Upper lobe of left lung (tissue), 6 donors: ENCODE measurements at places on chromosomes 13 and 19. TPM values are rescaled to one million over a fixed set of nuclear protein-coding genes. Genes with fewer than 3 reads are reported as not detected.
A peak's percentile ranks its signal among the peaks of the same experiment; 100 is the strongest.

DNA sequence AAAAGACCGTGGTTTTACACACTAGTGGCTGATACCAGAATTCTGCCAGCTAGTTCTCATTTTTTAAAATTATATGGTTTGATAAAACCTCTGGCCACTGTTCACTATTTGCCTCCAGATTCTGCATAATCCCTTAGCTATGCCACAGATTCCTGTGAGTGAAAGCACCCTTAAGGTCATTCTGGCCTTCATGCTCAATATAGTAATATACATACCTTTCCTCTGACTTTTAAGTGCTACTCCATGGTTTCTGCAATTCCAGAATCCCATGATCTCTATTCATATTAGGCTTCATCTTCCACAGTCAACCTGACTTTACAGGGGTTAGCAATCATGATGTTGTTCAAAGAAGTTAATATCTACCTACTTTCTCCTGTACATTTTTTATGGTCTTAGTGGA is 274.1 kb upstream of the EDNRB start:
- no peaks in the 10 kb centered on the region for H3K36me3 ChIP-seq
- H3K27ac ChIP-seq, result no peak overlapping the region
- H3K27me3 ChIP-seq, result no peaks in the 10 kb centered on the region
- no peaks in the 10 kb centered on the region for H3K4me1 ChIP-seq

GRCh38 chr19:51887522-51888498 is at the start of gene ZNF577:
ZNF577 (minus strand) TSS chr19:51887951; CDS start chr19:51880382, 7,569 bp downstream.
- peaks cover 9% of the 10 kb centered on the region for H3K4me1 ChIP-seq
- peak within 1 kb of the TSS; percentile 87 for H3K27ac ChIP-seq
- peak within 1 kb of the TSS; percentile 2 for H3K4me3 ChIP-seq
- no peaks in the 10 kb centered on the region for H3K27me3 ChIP-seq
- peak; percentile 81 for DNase-seq

DNA sequence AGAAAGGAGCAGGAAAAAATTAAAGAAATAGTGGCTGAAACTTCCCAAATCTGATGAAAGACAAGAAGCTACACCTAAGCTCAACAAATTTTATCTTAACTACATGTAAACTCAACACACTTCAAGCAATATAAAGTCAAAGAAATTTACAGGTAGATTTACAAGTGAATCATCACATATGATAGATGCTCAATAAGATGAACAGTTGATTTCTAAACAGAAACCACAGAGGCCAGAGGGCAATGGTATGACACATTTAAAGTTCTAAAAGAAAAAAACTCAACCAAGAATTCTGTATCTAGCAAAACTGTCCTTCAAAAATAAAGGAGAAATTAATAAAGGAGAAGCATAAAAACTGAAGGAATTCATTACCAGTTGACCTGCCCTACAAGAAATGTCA is 39.3 kb upstream of the ZNF780A start:
- no peaks in the 10 kb centered on the region for H3K4me1 ChIP-seq
- H3K4me3 ChIP-seq, result no peak overlapping the region
- H3K36me3 ChIP-seq, result no peaks in the 10 kb centered on the region
- H3K27ac ChIP-seq, result no peak overlapping the region
- DNase-seq, result no peak
- no peaks in the 10 kb centered on the region for H3K27me3 ChIP-seq

DNA sequence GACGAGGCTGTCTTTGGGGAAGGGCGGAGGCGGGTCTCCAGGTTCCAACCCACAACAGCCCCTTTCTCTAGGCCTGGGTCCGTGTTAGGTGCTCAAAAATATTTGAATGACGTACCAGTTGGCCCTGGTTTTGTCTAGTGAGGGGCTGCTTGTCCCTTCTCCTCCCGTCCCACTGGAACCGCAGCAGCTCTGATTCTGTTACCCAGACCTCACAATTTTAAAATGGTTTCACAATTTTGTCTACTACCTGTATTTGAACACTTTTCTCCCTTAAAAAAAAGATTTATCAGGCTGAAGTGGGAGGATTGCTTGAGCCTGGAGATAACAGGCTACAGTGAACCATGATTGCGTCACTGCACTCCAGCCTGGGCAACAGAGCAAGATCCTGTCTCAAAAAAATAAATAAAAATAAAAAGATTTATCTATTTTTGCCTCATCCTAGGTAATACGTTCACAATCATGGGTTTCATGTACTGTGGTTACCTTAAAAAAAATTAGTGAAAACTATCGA is 1.3 kb upstream of the IRF2BP1 start:
- H3K4me1 ChIP-seq, result peaks cover 35% of the 10 kb centered on the region
- no peaks in the 10 kb centered on the region for H3K27me3 ChIP-seq
- peaks cover 28% of the 10 kb centered on the region for H3K36me3 ChIP-seq
- H3K4me3 ChIP-seq, result peak overlapping the region; percentile 72
- peak overlapping the region; percentile 92 for H3K27ac ChIP-seq

DNA sequence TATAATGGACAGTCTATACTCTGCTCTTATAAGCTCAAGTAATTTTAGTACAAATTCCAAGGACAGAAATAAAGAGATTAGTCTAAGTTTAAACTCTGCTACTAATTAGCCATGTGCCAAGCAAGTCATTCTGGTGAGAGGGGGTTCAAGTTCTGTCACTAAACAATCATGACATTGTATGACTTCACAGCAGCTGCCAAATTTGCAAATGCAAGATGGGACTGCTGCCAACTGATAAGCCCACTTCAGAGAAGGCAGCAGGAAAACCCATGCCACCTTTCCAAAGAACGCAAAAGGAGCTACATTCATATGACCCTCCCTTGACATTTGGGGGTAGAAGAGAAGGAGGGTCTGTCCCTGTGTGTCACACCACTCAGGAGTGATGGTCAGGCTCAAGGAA is 60.7 kb upstream of the RFXAP start:
- H3K36me3 ChIP-seq, result no peaks in the 10 kb centered on the region
- no peaks in the 10 kb centered on the region for H3K4me1 ChIP-seq
- H3K27ac ChIP-seq, result no peak overlapping the region
- DNase-seq, result no peak
- no peaks in the 10 kb centered on the region for H3K27me3 ChIP-seq

DNA sequence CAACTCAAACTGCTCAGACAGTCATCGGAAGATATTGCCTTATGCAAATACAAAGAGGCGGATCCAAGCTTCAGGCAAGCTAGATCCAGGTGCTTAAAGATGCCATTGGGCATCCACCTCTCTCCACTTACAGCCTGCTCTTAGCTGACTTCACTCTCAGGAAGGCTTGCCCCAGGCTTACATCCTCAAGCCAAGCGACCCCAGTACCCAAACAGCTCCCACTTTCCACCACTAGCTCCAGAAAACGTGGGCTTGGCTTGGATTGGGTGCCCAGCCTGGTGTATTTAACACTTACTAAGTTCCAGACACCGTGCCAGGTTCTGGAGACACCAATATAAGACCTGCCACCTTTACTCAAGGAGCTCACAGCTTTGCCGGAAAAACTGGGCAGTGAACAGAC is 142.1 kb upstream of the VSTM2B start:
- no peak for DNase-seq
- H3K27me3 ChIP-seq, result no peaks in the 10 kb centered on the region
- H3K36me3 ChIP-seq, result no peaks in the 10 kb centered on the region
- no peak overlapping the region for H3K4me3 ChIP-seq
- no peak overlapping the region for H3K27ac ChIP-seq

GRCh38 chr13:112376050-112376681 is at the start of gene SPACA7:
SPACA7 (plus strand) TSS chr13:112376355; CDS start chr13:112376386, 31 bp downstream.
- H3K4me1 ChIP-seq, result no peaks in the 10 kb centered on the region
- DNase-seq, result no peak
- H3K27ac ChIP-seq, result no peak within 1 kb of the TSS
- H3K36me3 ChIP-seq, result no peaks in the 10 kb centered on the region
- no peaks in the 10 kb centered on the region for H3K27me3 ChIP-seq

Gene BSPH1
- total RNA-seq, result not detected

Gene CALR3
- total RNA-seq, result not detected

Gene ATP4B
- not detected for total RNA-seq

GRCh38 chr19:10660346-10660745 is 6.2 kb downstream of the ILF3 start:
- H3K27me3 ChIP-seq, result no peaks in the 10 kb centered on the region
- DNase-seq, result no peak
- H3K4me3 ChIP-seq, result no peak overlapping the region
- H3K4me1 ChIP-seq, result peaks cover 65% of the 10 kb centered on the region

- DNase-seq, result peak; percentile 87
- H3K4me1 ChIP-seq, result peaks cover 17% of the 10 kb centered on the region
- H3K27ac ChIP-seq, result no peak overlapping the region
- peaks cover 5% of the 10 kb centered on the region for H3K27me3 ChIP-seq
- no peaks in the 10 kb centered on the region for H3K36me3 ChIP-seq
These were observed 12.2 kb downstream of the TMEM160 start for GRCh38 chr19:47036097-47036651.

DNA sequence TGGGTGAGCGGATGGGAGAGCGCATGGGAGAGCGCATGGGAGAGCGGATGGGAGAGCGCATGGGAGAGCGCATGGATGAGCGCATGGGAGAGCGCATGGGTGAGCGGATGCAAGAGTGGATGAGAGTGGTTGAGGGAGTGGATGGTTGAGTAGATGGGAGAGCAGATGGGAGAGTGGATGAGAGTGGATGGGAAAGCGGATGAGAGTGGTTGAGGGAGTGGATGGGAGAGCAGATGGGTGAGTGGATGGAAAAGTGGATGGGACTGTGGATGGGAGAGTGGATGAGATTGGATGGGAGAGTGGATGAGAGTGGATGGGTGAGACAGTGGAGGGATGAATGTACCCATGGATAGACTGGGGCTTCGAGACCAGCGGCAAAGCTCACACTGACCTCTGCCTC is 8.6 kb upstream of the TEKTIP1 start:
- no peak for DNase-seq
- no peak overlapping the region for H3K27ac ChIP-seq
- H3K4me1 ChIP-seq, result no peaks in the 10 kb centered on the region
- H3K27me3 ChIP-seq, result no peaks in the 10 kb centered on the region

GRCh38 chr13:109144693-109145437 is 515.5 kb downstream of the MYO16 start:
- H3K27ac ChIP-seq, result no peak overlapping the region
- peaks cover 11% of the 10 kb centered on the region for H3K27me3 ChIP-seq
- H3K4me1 ChIP-seq, result peaks cover 5% of the 10 kb centered on the region
- H3K36me3 ChIP-seq, result no peaks in the 10 kb centered on the region
- DNase-seq, result no peak

Gene ZNF112
- 3.2 TPM for total RNA-seq

- H3K4me3 ChIP-seq, result no peak overlapping the region
- no peak for DNase-seq
- peaks cover 11% of the 10 kb centered on the region for H3K4me1 ChIP-seq
- peak overlapping the region; percentile 37 for H3K27ac ChIP-seq
- H3K36me3 ChIP-seq, result no peaks in the 10 kb centered on the region
- H3K27me3 ChIP-seq, result no peaks in the 10 kb centered on the region
These were observed 6.1 kb upstream of the LSM4 start for GRCh38 chr19:18329035-18329376.

Gene CAPN12
- 8.8 TPM for total RNA-seq

DNA sequence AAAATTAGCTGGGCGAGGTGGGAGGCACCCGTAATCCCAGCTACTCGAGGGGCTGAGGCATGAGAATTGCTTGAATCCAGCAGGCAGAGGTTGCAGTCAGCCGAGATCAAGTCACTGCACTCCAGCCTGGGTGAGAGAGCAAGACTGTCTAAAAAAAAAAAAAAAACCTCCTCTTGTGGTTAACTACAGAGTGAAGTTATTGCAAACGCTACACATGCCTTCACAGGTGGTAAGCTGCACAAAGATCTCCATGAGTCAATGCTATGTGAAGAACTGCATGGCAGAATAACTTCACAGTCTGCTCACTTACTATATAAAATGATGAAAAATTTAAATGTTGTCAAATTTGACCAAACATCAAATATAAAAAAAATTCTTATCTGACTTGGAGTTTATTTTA is 436.8 kb downstream of the FGF14 start:
- no peak overlapping the region for H3K4me3 ChIP-seq
- H3K27ac ChIP-seq, result no peak overlapping the region
- no peak for DNase-seq
- no peaks in the 10 kb centered on the region for H3K36me3 ChIP-seq
- H3K27me3 ChIP-seq, result no peaks in the 10 kb centered on the region

DNA sequence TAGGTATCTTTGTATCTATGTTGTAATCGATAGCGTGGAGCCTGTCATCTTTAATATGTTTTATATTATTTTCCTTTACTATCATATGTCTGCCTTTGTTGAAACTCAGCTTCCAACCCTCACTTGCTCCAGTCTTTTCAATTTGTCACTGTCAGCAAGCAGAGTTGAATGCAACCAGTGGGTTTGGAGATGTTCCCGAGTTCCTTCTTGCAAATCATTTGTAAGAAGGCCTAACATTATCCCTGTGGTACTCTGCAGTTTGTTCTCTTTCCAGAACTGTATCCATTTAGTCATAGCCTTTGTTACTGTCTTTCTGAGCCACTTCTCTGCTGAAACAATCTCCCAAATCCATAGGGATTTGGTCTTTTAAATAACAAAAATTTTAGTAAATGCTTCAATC is 41.8 kb downstream of the RNASEH2B start:
- no peak overlapping the region for H3K4me3 ChIP-seq
- no peaks in the 10 kb centered on the region for H3K27me3 ChIP-seq
- no peaks in the 10 kb centered on the region for H3K4me1 ChIP-seq
- peaks cover 3% of the 10 kb centered on the region for H3K36me3 ChIP-seq
- H3K27ac ChIP-seq, result no peak overlapping the region

GRCh38 chr19:11387162-11388034 is 3.3 kb upstream of the EPOR start:
- H3K4me3 ChIP-seq, result no peak overlapping the region
- H3K4me1 ChIP-seq, result peaks cover 33% of the 10 kb centered on the region
- DNase-seq, result no peak
- no peaks in the 10 kb centered on the region for H3K27me3 ChIP-seq
- peak overlapping the region; percentile 6 for H3K27ac ChIP-seq

GRCh38 chr19:15124572-15125231 is 17.5 kb downstream of the SYDE1 start:
- DNase-seq, result no peak
- H3K4me1 ChIP-seq, result peaks cover 12% of the 10 kb centered on the region
- H3K4me3 ChIP-seq, result peak overlapping the region; percentile 75
- peaks cover 1% of the 10 kb centered on the region for H3K36me3 ChIP-seq
- no peaks in the 10 kb centered on the region for H3K27me3 ChIP-seq

Gene ZNF20
- total RNA-seq, result not detected

Gene CD209
- 0.55 TPM for total RNA-seq

Gene C19orf85
- total RNA-seq, result not detected

DNA sequence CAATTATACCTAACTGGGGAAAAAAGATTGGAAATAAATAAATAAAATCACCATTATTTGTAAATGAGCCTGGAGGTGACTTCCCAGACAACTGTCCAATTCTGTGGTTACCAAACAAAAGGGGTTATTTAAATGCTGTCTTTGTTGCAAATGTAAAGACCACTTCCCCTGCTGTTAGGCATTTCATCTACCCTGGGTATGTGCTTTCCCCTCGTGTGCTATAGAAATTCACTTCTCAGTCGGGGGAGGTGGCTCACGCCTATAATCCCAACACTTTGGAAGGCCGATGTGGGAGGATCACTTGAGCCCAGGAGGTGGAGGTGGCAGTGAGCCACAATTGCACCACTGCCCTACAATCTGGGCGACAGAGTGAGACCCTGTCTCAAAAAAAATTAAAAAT is 101.9 kb upstream of the AKAP11 start:
- no peak for DNase-seq
- no peaks in the 10 kb centered on the region for H3K27me3 ChIP-seq
- H3K27ac ChIP-seq, result no peak overlapping the region
- no peaks in the 10 kb centered on the region for H3K36me3 ChIP-seq
